ENCODE measurements at places on chromosomes 4 and X.

DNA sequence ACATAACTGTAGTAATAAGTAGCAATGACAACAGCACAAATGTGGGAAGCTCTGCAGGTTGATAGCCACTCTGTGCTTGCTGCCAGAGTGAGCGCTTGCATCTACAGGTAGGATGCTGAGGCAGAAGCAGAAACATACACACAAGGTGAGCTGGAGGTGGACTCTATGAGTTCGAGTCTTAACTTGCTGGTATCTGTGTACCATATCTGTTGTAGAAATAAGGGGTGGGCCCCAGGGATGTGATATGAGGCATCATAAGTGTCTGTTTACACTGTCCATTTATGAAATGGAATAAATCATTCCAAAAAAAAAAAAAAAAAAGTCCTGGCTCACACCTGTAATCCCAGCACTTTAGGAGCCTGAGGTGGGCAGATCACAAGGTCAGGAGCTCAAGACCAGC is 32.8 kb upstream of the EIF4E start:
- DNase-seq: no peak

DNA sequence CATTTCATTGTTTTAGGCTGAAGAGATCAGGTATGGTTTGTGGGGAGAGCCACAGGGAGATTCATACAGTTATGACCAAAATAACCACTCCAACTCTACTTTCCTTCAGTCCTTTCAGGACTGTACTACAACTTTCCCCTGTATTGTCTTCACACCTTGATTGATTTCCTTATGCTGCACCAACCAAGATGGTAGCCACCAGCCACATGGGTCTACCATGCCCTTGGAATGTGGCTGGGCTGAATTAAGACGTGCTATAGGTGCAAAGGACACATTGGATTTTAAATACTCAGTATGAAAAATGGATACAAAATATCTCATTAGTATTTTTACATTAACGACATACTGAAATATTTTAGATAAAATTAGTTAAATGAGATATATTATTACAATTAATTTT is 11.2 kb downstream of the IRF2 start:
- DNase-seq: no peak

- DNase-seq: no peak
Measured at GRCh38 chrX:101262590-101262989, 28.5 kb downstream of the TAF7L start.

DNA sequence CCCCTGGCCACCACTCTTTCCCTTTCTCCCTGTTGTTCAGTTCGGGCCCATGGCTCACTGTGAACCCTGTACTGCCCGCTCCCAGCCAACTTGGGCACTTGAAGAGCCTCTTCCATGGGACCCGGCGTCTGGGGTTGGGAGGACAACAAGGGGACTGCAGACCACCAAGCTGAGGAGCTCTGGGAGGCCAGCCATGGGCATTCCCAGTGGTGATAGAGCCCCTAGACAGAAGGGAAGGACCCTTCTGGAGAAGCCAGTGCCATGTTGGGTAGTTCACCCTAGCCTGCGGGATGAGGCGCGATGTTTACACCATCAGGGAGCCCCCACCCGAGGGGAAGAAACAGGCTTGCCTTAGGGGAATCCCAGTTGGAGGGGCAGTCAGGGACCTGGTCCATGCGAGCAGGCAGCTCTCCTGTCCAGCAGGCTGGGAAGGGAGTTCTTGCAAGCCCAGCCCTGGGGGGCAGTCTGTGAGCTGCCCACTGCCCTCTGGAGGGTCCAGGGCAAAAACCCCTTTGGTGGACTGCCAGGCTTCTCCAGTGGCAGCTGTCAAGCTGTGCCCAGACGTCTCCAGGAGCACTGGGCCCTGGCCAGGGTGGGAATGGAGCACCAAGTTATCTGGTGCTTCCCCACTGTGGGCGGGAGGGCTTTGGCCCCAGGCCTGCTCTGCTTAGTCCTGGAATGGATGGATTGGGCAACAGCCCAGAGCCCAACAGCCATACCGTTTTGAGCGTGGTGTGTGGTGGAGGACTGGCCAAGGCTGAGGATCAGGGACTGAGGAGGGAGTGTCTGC is 23.7 kb upstream of the UBA1 start:
- DNase-seq: peak; percentile 75

- DNase-seq: no peak
Measured at GRCh38 chrX:153806999-153807575, 12.6 kb downstream of the SSR4 start.

DNA sequence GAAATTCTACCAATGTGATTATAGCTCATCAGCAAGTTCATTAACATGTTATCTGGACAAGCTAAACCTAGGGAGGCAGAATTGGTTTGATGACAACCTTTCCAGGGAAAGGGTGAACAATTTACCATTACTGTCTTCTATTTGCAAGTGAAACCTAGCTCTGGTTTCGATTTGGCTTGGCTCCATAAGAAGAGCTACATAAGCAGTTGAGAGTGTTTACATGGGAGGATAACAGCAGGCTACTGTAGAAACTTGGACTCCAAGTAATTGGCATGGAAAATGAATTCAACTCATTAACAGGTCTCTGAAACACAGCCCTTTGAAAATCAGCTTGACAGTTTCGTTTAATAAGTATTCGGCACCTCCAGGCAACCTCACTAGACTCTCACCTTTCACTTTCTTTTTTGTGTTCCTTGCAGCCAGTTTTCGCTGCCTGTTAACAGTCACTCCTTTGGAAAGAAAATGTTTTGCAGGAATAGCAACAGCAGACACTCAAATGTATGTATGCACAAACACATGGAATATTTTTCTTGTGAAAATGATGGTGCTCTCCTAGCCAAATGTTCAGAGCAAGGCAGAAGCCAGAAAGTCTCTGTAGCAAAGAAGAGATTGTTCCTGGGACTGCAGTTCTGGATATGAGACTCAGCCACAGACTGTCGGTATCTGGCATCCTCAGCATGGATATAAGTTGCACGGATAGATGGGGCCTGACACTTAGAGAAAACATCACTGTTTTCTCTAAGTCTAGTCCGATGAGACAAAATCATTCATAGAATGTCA is 27.5 kb downstream of the POU3F4 start:
- no peak for DNase-seq

DNA sequence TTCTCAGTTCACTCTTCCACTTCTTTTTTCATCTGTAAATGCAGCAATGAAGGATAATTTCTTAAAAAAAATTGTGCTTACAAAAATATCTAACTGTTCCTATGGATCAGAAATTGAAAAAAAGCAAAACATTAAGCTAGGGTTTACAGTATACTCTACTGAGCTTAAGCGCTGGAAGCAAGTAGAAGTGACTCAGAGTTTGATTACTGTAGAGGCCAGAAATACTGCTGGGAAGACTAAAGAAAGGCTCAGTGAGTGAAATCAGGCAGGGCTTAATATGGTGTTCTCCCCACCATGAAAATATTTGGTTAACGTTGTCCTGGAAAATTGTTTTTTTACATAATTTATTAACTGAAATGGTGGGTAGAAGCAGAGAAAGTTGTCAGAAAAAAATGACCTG is 1061.8 kb upstream of the GRIA3 start:
- DNase-seq: no peak

DNA sequence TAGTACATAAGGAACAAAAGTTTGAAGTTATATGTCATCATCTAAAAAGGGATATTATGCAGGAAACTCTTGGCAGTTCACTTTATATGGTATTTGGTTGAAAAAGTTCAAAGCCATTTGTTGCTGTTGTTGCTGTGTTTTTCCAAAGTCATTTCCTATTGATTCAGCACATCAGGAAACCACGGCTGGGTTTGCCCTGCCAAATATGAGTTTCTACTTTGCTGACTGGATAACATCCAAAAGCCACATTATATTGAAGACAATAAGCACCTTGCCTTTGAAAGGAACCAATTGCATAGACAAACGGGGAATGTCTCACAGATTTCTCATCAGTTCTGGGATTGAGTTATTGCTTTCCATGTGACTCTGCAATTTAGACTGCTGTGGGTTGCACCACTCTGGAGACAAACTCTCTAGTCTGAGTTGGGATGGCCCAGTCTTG is 206.1 kb downstream of the SLC39A8 start:
- peak; percentile 98 for DNase-seq
